Right kidney (tissue), 9 donors: ENCODE measurements at places on chromosomes 6 and 20.

GRCh38 chr6:55277646-55278045, 49.6 kb upstream of the GFRAL start:
- DNase-seq, result no peak

GRCh38 chr6:80605165-80605989, 498.9 kb downstream of the BCKDHB start:
- DNase-seq, result peak; percentile 12

DNA sequence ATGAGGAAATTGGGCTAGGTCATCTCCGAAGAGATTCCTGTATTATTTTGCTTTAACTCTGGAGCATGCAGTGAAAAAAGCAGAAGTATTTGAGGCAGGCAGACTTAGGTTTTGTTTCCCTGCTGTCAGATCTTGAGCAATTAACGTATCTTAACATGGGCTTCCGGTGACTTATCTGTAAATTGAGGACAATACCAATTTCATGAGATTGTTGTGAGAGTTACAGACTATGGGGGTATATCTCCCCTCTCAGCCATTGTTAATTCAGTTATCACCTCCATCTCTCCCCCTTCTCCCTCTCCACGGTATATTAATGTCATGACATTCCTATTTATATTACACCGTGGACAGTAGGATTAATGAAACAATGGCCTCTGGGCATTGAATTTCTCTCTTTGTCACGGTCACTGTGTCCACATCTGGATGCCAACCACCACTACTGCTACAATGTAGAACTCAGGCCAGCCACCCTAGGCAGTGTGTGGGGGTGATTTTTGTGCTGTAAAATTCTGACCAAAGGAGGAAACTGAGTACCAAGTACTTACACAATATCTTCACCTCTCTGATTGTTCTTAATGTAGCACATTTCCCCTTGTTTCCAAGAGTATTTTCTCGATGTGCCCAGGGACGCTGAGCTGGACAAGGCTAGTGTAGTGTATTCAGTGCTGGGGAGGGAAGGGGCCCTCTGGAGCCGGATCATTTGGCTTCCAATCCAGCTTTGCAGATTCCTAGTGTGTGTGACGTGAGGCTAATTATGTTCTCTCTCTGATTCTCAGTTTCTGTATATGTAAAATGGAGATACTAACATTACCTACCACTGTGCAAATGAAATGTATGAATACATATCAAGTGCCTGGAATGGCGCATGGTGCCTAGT, 77.2 kb downstream of the GCNT2 start:
- DNase-seq, result no peak

DNA sequence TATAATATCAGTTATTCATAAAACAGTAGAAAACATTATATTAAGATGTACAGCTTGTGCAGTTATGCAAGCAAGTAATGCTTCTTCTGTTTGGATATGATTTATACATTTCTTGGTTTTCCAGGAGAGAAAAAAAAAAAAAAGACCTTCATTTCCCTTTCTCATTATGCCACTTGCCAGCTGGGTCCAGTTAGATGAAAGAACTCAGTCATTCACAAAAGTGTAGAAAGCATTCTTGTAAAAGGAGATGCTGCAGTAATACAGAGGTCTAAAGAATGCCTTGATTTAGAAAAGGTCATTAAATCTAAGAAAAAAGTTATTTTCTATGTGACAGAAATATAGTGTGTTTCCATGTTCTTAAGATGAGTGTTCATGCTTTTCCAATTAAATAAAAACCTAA, 7.4 kb downstream of the PDE7B start:
- DNase-seq, result no peak

DNA sequence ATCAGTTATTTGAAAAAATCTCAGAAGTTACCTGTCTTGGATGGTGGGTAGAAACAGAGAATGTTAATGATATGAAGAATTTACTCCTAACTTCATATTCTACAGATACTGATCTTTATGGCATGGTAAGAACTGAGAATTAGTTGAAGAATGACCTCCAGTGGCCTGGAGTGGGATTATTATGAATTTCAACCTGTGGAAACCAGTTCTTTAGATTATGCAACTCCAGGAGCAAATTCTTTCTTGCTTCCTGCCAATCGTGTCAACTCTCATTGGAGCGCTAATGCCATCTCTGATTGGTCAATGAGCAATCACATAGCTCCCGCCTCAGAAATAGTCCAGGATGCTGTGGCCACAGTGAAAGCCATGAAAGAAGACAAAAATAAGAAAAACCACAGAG, 40.6 kb downstream of the LYRM2 start:
- DNase-seq, result no peak

GRCh38 chr6:169188475-169188874, 65.2 kb downstream of the THBS2 start:
- DNase-seq, result no peak

- DNase-seq, result peak; percentile 63
These were observed 55.2 kb upstream of the ADGRF1 start for GRCh38 chr6:47097092-47097945.

DNA sequence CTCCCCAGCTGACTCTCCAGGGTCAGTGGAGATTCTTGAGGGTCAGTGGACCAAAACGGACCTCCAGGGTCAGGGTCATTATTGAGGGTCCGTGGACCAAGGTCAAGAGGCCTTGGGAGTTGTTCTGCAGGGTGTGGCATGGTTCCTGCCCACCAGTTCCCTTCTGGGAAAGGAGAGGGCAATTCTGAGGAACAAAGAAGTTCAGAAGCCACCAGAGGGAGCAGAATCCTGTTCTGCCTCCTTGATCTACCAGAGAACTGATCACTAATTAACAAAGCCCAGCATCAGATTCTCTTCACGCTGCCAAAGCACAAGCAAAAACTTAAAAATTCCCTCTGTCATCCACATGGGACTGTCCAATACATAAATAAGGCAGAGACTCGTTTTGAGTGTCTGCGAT, 263.4 kb downstream of the DHX35 start:
- no peak for DNase-seq

- DNase-seq, result no peak
These were observed 170.9 kb downstream of the PHF3 start for GRCh38 chr6:63806573-63806913.

DNA sequence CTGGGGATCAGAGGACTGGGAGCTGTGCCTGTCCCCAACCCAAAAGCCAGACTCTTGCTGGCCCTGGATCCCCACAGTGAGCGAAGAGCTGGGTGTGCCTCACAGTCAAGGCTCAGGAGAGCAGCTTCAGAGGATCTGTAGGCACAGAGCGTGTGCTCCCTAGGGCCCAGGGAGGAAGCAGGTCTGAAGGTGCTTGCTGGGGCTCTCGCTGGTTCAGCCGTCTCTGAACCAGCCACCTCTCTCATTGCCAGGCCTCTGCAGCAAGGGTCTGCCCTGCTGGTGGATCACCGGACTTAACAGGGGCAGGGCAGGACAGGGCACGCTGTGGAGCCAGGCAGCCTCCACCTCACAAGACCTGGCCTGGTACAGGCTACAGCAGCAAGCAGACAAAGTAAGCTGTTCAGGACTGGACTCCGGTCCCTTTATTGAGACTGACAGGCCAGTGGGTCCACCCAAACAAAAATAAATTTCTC, 13.8 kb downstream of the PCIF1 start:
- DNase-seq, result no peak

- no peak for DNase-seq
These were observed 15.6 kb upstream of the NOL4L start for GRCh38 chr20:32600681-32601237.

- DNase-seq, result peak; percentile 57
These were observed 16.4 kb downstream of the ZNF311 start for GRCh38 chr6:28988536-28989311.

DNA sequence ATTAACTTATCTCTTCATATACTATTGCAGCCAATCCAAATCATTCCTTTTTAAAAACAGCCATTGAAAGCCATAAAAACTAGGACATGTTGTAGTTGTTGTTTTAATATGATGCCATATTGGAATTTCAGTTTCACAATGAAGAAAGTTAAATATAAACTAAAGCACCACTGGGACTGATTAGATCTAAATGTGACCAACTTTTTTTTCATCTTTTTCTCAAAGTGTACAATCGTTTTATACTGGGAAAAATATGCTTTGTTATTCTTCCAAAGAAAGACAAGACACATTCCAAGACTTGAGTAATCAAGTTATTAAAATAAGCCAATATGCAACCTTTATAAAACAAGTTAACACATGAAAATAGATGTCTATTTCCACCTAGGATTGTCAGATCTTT, 68.5 kb downstream of the THEMIS start:
- DNase-seq, result no peak

GRCh38 chr6:44245391-44245911, 1.4 kb upstream of the HSP90AB1 start:
- DNase-seq, result no peak

- no peak for DNase-seq
These were observed 185.6 kb downstream of the TSHZ2 start for GRCh38 chr20:53157443-53158408.

DNA sequence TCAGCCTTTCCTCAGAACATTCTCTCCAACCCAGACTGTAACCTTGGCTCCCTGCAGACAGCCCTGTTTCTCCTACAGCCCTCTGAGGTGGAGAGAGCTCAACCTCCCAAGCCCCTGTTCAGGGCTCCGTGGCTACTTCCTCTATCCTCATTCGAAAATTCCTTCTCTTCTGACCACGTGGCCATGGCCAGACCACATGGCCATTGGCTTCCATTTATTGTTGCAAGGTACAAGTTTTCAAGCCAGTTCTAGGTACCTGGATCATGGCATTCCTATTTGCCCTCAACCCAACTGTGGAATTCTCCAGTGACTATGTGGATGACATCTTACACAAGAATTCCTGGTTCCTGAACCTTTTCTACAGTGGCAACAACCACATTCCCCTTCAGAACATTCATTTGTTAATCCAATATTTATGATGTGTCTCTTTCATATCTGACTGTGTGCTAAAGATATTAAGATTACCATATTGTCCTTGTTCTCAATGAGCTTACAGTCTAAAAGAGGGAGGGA, 161.9 kb downstream of the GMPR start:
- DNase-seq, result no peak

- DNase-seq, result no peak
These were observed 847 bp upstream of the CD93 start for GRCh38 chr20:23086931-23087411.

DNA sequence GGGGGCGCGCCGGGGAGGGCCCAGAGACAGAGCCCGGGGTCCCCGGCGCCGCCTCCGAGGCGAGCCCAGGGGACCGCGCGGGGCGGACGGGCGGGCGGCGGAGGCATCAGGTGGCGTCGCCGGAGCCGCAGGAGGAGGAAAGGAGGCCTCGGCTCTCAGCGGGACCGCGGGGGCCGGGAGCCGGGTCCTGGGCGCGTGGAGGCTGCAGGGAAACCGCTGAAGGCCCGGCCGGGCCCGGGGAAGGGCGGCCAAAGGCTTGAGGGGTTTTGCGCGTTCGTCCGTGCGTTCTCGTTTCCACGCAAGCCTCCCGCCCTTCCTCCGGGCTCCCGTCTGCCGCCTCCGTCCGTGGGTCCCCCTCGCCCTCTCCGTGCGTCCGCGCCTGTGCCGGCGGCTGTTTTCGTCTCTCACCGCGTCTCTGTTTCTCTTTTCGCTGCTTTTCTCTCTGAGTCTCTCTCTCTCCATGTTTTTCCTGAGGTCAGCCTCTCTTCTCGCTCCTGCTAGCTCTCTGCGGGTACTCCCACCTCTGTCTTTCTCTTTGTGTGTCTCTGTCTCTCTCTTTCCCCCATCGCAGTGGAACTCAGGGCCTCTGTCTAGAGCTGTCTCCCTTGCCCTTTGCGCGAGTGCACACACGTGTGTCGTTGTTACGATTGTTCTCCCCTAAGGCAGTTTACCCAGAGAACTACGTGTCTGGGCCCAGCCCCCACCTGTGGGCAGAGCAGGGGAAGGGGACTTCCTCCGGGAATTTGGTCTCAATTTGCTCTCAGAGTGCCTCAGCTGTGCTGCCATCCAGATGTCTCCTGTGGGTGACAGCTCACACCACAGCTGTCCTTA, 2.1 kb downstream of the IRF4 start:
- peak; percentile 61 for DNase-seq

DNA sequence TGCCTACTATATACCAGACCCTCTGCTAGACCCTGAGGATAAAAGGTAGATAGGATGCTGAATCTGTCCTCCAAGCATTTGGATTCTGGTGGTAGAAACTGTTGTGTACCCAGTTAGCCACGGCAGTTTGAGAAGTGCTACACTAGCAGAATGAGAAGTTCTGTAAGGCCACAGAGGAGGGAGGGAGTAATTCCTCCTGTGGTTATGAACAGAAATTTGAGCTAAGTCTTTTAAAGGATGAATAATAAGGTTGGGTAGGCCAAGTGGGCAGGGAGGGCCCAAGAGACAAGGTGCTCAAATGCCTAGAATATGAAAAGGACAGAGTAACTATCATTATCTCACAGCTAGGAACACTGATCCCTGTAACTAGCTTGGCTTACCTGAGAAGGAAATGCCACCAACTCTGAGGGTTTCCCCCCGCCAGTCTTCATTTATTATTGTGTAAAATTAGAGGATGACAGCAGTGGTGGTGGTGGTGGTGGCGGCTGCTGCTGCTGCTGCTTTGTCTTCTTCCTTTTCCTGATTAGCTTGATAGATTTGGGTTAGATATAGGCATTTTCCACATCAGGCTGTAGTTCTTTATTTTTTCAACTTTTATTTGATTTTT, 243.3 kb downstream of the PRL start:
- no peak for DNase-seq

- DNase-seq, result no peak
These were observed 204.8 kb upstream of the NOX3 start for GRCh38 chr6:155660251-155660977.

DNA sequence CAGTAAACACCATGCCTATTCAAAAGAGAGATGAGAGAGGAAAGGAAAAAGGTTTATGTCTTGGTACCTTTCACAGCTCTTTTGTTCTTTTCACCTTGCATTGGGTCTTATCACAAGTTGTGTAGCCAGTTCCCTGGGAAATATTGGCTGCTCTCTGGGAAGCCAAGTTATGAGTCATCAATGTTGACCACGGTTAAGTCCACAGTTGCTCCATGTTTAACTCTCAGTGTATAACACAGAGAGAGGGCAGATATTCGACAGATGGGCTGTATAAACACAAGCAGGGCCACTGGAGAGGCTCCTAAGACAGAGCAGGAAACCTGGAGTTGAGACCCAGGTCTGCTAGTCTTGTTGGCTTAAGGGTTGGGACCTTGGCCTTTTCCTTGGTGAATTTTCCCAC, 718.6 kb downstream of the QKI start:
- DNase-seq, result no peak

DNA sequence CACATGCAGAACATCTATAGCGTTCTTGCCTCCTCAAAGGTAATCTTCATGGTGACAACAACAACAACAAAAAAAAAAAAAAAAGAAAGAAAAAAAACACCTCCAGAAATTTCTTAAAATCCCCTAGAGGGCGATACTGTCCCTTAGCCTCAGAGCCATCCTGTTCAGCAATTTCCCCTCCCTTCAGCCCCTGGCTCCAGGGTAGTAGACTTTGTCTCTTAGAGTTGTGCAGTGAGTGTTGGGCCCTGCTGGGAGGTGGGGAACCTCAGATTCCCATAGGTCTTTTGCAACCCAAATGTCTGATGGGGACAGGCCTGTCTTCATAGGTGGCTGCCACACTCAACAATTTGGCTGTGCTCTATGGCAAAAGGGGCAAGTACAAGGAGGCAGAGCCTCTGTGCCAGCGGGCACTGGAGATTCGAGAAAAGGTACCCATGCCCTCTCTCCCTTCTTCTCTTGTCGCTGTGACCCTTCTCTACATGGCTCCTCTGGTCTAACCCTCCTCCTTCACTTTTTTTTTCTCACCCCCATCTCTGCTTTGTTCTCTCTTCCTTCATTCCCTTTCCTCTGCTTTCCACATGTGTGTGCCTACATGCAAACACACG, 6.0 kb upstream of the PTK7 start:
- peak; percentile 46 for DNase-seq
